Activated T-helper 1 cell treated with anti-CD3 and anti-CD28 coated beads, Interleukin-2, amount 50 U/mL, for 16 hours (primary cell): ENCODE measurements at places on chromosomes 7 and 10.
A peak's percentile ranks its signal among the peaks of the same experiment; 100 is the strongest.

DNA sequence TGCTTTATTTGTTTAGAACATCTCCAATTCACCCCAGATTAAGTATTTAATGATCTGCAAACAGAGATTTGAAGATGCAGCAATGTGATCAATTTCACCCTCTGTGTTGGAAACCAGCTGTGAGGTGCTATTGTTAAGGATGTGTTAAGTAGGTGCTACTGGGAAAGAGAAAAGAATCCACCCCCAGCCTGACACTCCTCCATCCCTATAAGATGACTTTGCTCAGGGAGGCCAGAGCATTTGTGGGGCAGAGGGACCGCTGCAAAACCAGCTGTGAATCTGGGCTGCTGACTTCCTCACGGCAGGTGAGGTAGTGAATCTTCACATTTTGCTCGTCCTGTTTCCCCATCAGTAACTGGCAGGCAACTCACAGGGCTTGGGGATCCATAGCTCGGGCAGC is 297.5 kb downstream of the GFRA1 start:
- no peak for DNase-seq

DNA sequence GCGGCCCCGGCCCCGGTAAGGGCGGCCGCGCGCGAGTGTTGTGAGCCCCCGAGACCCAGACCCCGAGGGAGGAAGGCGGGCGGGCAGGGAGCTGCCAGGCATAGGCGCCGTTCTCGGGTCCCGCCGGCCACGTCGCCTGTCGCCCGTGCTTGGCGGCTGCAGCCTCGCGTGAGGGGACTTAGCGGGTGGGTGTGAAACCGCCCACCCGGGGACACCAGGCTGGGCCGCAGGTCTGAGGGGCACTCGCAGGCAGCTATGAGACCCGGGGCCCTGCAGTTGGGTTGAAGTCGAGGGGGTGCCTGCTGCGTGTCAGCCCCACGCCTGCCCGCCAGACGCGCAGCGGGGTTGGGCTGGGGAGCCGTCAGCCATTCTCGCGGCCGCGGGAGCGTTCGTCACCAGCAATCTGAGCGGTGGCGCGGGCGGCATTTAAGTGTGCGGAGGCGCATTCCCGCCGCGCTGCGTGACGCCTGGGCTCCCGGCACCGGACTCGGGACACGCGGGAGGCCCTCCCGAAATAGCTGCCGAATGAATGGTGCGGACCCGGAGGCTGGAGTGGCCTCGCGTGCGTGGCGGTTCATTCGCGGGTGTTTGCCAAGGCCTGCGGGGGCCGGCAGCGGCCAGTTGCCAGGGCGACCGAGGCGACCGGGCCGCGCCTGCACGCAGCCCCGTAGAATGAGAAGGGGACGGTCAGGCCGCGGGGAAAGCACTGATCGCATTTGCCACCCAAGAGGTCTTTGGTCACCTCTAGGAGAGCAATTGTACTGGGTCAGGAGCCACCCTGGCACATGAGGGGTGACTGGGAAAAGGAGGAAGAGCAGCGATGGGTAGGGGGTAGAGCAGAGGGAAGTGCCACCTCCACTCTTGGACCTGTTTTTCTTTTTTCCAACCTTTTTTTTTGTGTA is 750 bp downstream of the ZNF398 start:
- DNase-seq: peak; percentile 29

GRCh38 chr10:24415455-24416125 is 206.7 kb downstream of the KIAA1217 start:
- no peak for DNase-seq

GRCh38 chr10:114172216-114172615 is 1.8 kb downstream of the CCDC186 start:
- no peak for DNase-seq

DNA sequence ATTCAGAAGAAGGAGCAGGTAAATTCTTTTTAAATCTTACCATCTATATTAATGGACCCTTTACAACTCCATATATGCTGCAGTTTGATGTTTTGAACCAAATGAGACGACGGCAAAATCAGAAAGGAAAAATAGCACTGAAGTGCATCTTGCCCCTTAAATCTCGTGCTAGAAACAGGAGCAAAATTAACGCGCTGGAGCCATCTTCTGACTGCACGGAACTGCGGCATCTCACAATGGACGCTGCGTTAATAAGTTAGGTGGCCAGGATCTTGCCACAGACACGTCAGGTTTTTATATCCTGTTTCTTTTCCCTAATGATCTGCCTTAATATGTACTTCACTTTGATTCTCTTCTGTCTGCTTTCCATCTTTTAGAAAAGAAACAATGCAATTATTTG is 354.5 kb downstream of the TFEC start:
- no peak for DNase-seq

- peak; percentile 14 for DNase-seq
Measured at GRCh38 chr10:26860102-26860442, 686 bp downstream of the ABI1 start.

- DNase-seq: no peak
Measured at GRCh38 chr7:70165477-70166170, 567.3 kb downstream of the AUTS2 start.

- DNase-seq: no peak
Measured at GRCh38 chr7:118755067-118755625, 530.6 kb downstream of the ANKRD7 start.

GRCh38 chr7:130966246-130967009 is 232.4 kb upstream of the KLF14 start:
- DNase-seq: no peak

DNA sequence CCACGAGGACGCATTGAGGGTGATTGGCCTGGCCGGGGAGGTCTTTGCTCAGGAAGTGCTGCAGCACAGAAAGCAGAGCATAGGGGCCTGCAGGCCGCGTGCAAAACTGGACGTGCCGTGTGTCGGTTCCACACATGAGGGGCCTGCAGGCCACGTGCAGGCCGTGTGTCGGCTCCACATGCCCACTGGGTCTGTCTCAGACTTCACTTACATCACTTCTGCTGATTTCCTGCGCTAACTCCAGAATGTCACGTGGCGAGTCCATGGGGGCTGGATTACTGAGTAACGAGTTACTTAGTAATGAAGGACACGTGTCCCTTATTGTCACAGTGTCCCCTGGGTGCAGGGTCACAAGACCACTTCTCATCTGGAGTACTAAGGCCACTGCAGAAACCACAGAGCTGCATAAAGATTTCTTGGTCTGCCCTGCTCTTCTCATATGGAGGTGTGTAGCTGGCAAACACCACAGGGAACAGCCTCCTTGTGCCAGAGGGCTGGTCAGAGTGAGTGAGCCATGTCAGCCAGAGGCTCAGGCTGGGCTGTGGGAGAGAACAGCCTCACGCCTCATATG is 60.8 kb downstream of the GDI2 start:
- no peak for DNase-seq

GRCh38 chr7:79452032-79452494 is 1.4 kb downstream of the MAGI2 start:
- DNase-seq: no peak

- no peak for DNase-seq
Measured at GRCh38 chr10:21135023-21135931, 238.2 kb upstream of the NEBL start.

DNA sequence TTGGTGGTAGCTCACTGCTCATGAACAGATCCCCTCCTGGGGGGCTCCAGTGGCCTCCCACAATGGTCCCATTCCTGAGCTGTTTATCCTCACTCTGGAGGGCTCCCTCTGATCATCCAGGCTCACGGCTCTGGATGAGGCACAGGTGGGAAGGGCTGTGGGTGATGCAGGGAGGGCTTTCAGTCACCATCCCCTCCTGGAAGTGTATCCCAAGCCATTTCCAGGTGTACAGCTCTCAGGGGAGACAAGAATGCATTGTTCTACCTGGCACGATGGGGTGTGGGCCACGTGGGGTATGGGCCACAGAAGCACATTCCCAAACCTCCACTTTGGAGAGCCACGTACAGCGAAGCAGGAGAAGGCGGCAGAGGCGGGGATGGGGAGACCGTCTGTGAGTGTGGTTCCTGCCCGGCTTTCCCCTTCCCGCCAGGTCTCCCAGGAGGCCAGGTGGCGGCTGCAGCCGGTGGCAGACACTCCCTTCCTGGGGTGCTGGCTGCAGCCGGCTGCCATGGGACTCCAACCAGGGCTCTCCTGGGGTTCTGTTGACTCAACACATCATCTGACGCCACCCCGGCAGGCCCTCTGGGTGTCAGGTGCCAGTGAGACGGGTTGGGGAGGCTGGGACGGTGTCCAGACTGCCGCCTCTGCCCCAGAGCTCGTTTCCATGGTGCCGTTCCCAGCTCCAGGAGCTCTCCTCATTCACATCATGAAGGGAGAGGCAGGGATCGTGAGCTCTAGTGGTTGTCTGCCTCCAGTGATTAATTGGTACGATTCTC is 169.7 kb upstream of the RHEB start:
- no peak for DNase-seq

GRCh38 chr7:93851536-93851935 is 39.0 kb downstream of the TFPI2 start:
- DNase-seq: no peak

GRCh38 chr10:45487735-45488134 is 113.7 kb downstream of the ALOX5 start:
- DNase-seq: no peak

- DNase-seq: no peak
Measured at GRCh38 chr10:112189465-112189864, 5.9 kb upstream of the GPAM start.

- no peak for DNase-seq
Measured at GRCh38 chr7:127908430-127909258, 122.6 kb downstream of the LRRC4 start.
